ENCODE measurements at places on chromosomes 12 and 14. TPM values are rescaled to one million over a fixed set of nuclear protein-coding genes. Genes with fewer than 3 reads are reported as not detected.

GRCh38 chr14:102227184-102227964, 77.6 kb downstream of the MOK start:
- H3K4me3 ChIP-seq = peak overlapping the region; percentile 64
- H3K36me3 ChIP-seq = no peaks in the 10 kb centered on the region
- peak overlapping the region; percentile 69 for H3K27ac ChIP-seq
- no peaks in the 10 kb centered on the region for H3K27me3 ChIP-seq
- peaks cover 10% of the 10 kb centered on the region for H3K4me1 ChIP-seq
- peak; percentile 52 for DNase-seq

GRCh38 chr12:32885831-32886230, 10.7 kb downstream of the PKP2 start:
- H3K36me3 ChIP-seq = no peaks in the 10 kb centered on the region
- H3K27ac ChIP-seq = no peak overlapping the region

- DNase-seq = no peak
- H3K4me3 ChIP-seq = no peak overlapping the region
- no peaks in the 10 kb centered on the region for H3K4me1 ChIP-seq
- no peaks in the 10 kb centered on the region for H3K27me3 ChIP-seq
- H3K27ac ChIP-seq = no peak overlapping the region
- no peaks in the 10 kb centered on the region for H3K36me3 ChIP-seq
These were observed 1.6 kb downstream of the TMEM179 start for GRCh38 chr14:104602933-104603325.

GRCh38 chr14:44154874-44155273, 352.2 kb downstream of the FSCB start:
- no peaks in the 10 kb centered on the region for H3K36me3 ChIP-seq
- H3K4me1 ChIP-seq = no peaks in the 10 kb centered on the region
- H3K4me3 ChIP-seq = no peak overlapping the region
- no peaks in the 10 kb centered on the region for H3K27me3 ChIP-seq
- no peak overlapping the region for H3K27ac ChIP-seq

DNA sequence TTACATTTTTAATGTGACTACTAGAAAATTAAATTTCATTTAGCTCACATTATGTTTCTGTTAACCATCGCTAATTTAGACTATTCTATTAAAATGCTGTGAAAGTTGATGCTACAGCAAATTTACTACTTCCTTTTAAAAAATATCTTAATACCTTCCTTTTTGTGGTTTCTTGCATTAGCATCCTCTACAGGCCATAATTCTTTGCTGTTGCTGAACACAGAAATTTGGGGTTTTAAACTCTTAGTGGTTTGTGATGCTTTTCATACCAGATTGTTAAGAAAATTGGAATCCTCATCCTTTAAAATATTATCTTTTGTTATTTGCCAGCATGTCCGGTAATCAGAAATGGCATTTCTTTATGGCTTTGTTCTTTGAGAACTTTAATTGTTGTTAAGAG, 18.1 kb downstream of the WNK1 start:
- no peaks in the 10 kb centered on the region for H3K36me3 ChIP-seq
- no peaks in the 10 kb centered on the region for H3K27me3 ChIP-seq
- H3K27ac ChIP-seq = no peak overlapping the region

DNA sequence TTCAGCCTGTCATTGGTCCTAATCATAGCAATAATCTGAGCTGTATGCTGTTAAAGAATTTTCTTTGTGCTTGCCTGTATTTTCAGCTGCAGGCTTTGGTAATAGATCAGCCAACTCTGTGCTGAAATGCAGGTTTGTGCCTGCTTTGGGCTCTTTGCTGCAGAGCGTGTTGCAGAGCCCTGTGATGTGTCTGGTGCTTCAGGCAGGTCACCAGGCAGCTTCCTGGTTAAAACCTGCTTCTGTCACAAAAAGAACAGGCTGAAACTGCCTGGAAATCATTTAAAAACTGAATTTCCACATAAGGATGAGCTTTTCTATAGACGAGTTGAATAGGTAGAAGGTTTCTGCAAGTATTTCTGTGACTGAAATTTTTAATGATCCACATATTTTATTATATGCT, 3.1 kb downstream of the DIP2B start:
- no peak for DNase-seq
- H3K4me3 ChIP-seq = no peak overlapping the region
- H3K4me1 ChIP-seq = peaks cover 21% of the 10 kb centered on the region
- no peaks in the 10 kb centered on the region for H3K36me3 ChIP-seq
- no peak overlapping the region for H3K27ac ChIP-seq

DNA sequence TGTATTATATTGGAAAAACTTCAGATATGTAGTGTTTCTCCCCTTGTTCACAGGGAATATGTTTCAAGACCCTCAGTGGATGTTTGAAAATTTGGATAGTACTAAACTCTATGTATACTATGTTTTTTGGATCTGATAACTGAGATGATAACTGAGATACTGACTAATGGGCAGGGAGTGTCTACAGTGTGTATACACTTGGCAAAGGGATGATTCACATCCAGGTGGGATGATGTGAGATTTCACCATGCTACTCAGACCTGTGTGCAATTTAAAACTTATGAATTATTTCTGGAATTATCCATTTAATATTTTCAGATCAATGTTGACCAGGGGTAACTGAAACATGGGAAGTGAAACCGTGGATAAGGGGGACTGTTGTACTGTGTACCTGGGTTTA, 13.8 kb downstream of the RAD51B start:
- no peak overlapping the region for H3K4me3 ChIP-seq
- H3K36me3 ChIP-seq = no peaks in the 10 kb centered on the region
- no peaks in the 10 kb centered on the region for H3K4me1 ChIP-seq
- DNase-seq = no peak

- no peak overlapping the region for H3K27ac ChIP-seq
- no peak for DNase-seq
- H3K36me3 ChIP-seq = no peaks in the 10 kb centered on the region
- no peak overlapping the region for H3K4me3 ChIP-seq
- H3K4me1 ChIP-seq = no peaks in the 10 kb centered on the region
- H3K27me3 ChIP-seq = no peaks in the 10 kb centered on the region
These were observed 42.2 kb downstream of the CDKL1 start for GRCh38 chr14:50354527-50354926.

DNA sequence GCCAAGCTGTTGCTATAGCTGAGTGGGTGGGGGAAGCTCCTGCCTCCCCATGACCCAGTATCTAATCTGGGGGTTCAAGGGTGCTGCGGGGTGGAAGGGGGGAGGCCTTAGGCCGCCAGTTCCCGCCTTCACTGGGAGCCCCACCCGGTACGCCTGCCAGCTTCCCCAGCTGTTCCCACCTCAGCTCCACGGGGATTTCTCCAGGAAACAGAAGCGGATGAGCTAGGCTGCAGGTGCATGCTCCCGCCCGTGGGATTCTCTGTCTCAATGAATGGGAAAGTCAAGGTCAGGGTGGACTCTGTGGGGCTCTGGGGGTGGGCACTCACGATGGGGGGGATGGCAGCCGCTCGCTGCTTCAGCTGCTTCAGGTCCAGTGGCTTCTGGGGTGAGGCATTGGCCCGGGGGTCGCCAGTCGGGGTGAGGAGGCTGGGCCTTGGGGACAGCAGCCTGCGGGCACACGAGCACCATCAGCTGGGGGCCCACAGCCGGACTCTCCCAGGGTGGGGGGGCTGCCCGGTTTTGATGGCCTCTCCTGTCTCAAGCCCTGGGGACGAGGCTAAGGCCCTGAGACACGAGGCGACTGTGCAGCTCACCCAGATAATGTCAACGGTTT, 68.6 kb downstream of the RFLNA start:
- DNase-seq = no peak
- no peak overlapping the region for H3K4me3 ChIP-seq
- peaks cover 59% of the 10 kb centered on the region for H3K4me1 ChIP-seq
- H3K27ac ChIP-seq = peak overlapping the region; percentile 50

DNA sequence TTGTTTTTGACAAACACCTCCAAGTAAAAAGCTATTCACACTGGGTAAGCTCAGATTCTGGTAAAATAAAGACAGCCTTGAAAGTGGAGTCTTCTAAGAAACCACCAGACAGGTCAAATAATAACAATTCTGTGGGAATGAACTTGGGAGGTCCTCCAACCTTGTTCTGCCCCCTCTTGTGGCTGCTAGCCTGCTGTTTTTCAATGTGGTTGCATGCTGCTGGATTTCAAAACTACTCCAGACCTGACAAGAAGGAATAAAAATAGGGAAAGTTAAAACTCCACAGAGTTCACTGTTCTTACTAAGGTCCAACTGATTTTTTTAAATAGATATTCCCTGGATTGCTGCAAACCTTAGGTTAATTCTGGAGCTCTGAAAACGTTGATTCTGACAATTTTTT, 32.2 kb upstream of the RIN3 start:
- peaks cover 11% of the 10 kb centered on the region for H3K4me1 ChIP-seq
- no peaks in the 10 kb centered on the region for H3K27me3 ChIP-seq
- no peak overlapping the region for H3K4me3 ChIP-seq

NEUROD4 gene
- total RNA-seq = not detected

C1QL4 gene
- 3.3 TPM for total RNA-seq

MMP14 gene
- total RNA-seq = 14.2 TPM

SOX5 gene
- 29.2 TPM for total RNA-seq

Data from testis (tissue), 5 donors.